ENCODE measurements at places on chromosomes 1 and 21.

- DNase-seq, result no peak
Observed at GRCh38 chr1:1433804-1434130, 1.7 kb upstream of the VWA1 start.

- peak; percentile 24 for DNase-seq
Observed at GRCh38 chr1:79193211-79194079, 186.9 kb upstream of the ADGRL4 start.

- peak; percentile 44 for DNase-seq
Observed at GRCh38 chr1:109655615-109656519, at the start of gene GSTM4. GSTM4 (plus strand) TSS chr1:109656099; CDS start chr1:109656390, 291 bp downstream.

GRCh38 chr1:236460103-236460502, 63.7 kb upstream of the LGALS8 start:
- DNase-seq, result no peak

DNA sequence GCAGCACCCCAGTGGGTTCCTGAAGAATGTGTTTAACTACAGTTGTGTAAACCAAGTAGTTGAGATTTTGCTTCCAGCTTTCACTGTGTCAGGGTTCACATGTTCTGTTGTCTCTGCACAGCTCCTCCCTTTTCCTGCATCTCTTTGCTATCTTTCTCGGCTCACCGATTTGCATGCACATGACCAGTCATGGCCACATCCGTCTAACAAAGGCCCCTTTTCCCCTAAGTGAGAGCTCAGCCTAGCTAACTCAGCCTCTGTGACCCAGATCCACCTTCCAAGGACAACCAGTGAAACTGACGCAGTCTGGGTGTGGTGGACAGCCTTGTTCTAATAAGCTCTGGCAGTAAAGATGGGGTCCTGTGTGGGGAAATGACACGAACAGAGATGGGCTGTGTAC, 101.1 kb downstream of the ZP4 start:
- DNase-seq, result no peak

DNA sequence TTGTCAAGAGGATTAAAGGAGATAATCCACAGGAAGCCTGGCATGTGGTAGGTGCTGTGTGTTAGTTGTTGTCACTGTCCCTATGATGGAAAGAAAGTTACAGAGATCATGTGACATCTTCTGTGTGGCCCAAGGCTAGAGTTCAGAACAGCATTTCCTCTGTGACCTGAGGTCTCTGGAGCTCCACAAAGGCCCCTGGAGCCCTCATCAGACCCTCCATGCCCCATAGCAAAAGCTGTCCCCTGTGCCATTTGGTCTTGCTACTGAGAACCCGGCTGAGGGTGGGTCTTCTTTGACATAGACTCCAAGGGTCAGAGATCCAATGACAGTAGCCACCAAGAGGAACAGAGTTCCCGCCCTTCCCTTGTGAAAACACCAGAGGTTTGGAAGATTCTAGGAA, 8.1 kb downstream of the CELA2B start:
- DNase-seq, result no peak

GRCh38 chr1:207025146-207025880, 7.2 kb downstream of the C1orf116 start:
- no peak for DNase-seq

- no peak for DNase-seq
Observed at GRCh38 chr1:183991348-183991747, 46.2 kb downstream of the COLGALT2 start.

GRCh38 chr1:229252228-229252984, 18.5 kb upstream of the RAB4A start:
- DNase-seq, result no peak

GRCh38 chr1:60234776-60235175, 161.2 kb upstream of the C1orf87 start:
- no peak for DNase-seq

DNA sequence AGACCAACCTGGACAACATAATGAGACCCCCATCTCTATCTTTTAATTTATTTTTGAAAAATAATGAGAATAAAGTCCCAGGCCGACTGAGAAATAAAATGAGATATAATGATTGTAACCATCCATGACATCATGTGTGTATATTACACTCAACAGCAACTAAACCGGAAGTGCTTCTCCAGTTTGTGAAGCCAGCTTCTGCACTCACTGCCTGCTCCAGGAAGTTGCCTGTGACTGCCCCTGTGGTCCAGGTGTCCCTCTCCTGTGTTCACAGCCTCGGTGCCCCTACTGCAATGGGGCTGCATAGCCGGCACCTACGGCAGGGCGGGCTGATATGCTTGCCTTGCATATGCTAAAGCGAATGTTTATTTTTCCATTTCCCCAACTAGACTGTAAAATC, 68.3 kb downstream of the SSBP3 start:
- no peak for DNase-seq

- DNase-seq, result no peak
Observed at GRCh38 chr1:63969441-63969901, 195.7 kb downstream of the ROR1 start.

GRCh38 chr1:184062640-184063286, 11.2 kb downstream of the TSEN15 start:
- no peak for DNase-seq

GRCh38 chr1:186483561-186483960, 22.6 kb upstream of the PDC start:
- DNase-seq, result no peak

Data from brain pericyte (primary cell).